ENCODE measurements at places on chromosomes 5 and 9.
A peak's percentile ranks its signal among the peaks of the same experiment; 100 is the strongest.

- no peak for DNase-seq
These were observed 2.0 kb downstream of the CXXC5 start for GRCh38 chr5:139650031-139650688.

- DNase-seq: no peak
These were observed 168.2 kb downstream of the ARHGAP26 start for GRCh38 chr5:142938266-142938880.

- DNase-seq: no peak
These were observed 32.6 kb upstream of the TMOD1 start for GRCh38 chr9:97468658-97469448.

GRCh38 chr5:113153512-113154097 is 177.0 kb downstream of the DCP2 start:
- DNase-seq: no peak

DNA sequence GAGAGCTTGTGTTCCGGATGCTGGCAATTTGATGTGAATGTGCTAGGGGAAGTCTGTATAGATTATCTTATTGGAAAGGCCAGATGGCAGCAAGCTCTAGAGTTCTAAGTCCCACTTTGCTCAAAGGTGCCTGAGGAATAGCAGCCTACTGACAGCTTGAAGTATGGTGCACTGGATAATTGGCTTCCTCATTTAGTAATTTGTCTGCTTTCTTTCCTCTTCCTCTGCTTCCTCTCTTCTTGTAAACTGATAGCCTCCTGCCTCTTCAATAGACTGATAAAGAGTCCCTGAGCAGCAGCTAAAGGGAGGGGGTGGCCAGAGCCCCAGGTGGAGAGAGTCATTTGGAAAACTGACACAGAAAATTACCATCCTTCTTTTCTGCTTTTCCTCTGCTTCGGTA is 177.3 kb downstream of the FGF1 start:
- no peak for DNase-seq

DNA sequence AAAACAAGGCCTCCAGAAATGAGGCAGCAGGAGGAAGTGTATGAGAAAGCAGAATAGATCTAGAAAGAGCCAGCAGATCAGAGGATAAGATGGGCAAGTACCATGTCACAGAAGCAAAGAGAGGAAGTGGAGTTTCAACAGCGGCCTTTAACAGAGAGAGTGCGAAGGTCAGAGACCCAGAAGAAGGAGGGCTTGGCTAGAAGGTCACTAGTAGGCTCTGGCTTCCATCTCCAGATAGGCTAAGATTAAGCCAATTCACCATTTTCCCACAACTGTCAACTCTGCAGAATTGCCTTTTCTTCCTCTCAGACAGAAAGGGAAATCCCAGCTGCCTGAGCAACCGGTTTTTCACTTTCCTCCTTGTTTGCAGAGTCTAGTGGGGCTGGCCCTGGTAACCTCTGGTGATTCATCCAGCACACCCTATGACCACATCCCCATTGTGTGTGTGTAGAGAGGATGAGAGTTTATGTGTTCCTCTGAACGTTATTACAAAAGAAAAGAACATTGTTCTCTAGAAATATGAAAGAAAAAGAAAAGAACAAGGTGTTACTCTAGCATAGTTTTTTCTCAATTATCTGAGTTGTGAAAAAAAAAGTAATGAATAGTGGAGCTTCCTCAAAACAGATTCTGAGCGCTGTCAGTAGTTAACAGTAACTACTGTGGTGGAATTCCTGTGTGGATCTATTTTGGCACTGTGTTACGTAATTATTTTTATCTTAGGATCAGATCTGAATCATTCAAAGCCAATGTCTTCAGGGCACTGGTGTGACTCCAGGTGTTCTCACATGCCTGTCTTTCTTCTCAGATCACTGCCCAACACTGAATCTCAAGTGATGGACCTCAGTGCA is 220.4 kb downstream of the ARRDC3 start:
- DNase-seq: peak; percentile 11

- DNase-seq: peak; percentile 47
These were observed at the start of gene GFPT2 for GRCh38 chr5:180353048-180353979. TSS of gene GFPT2 (minus strand) at chr5:180353336. CDS start at chr5:180353217, 119 bp downstream.

- no peak for DNase-seq
These were observed 10.8 kb downstream of the OSMR start for GRCh38 chr5:38856660-38857059.

- DNase-seq: no peak
These were observed 80.8 kb upstream of the OSMR start for GRCh38 chr5:38764937-38765391.

GRCh38 chr5:146731909-146732659 is 146.5 kb downstream of the PPP2R2B start:
- no peak for DNase-seq

- no peak for DNase-seq
These were observed 679.6 kb downstream of the MAT2B start for GRCh38 chr5:164185000-164185399.

GRCh38 chr5:132407970-132408369 is 38.5 kb downstream of the SLC22A5 start:
- DNase-seq: no peak

DNA sequence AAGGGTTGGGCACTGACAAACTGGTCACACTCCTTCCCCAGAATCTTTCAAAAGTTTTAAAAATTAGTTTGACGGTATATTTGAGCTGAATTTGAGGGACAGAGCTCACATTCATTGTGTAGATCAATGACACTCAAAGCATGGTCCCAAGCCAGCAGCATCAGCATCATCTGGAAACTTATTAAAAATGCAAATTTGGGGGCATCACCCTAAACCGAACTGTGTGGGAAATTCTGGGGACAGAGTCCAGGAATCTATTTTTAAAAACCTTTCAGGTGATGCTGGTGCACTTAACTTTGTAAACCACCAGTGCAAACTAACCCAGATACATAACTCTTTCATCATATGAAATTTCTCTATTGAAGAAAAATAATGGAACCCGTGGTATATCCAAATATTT is 58.1 kb upstream of the MTAP start:
- no peak for DNase-seq

DNA sequence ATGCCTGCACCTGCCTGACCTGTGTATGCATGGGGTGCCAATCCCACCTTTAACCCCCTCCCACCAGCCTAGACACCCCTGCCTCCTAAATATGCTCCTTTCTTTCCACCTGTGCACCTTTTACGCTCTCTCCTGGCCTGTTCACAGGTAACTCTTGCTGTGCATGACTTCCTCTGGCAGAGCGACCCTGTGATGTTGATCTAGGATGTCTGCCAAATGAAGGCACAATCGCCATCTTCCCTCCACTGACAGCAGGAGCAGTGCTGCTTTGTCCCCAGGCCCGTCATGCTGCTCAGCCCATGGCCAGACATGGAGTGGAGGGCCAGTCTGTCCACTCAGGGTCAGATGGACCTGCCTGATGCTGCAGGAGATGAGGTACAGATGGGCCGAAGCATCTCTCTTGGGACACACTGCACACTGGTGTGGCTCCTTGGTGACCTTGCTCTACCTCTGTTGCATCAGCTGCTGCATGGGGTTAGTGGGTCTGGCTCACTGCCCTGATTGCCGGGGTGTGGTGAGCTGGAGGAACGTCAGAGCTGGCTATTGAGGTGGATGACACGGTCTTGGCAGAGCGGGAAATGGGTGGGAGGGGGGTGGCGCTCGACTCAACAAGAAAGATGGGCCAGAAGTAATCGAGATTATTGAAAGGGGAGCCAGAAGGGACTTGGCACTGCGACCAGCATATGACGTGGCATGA is 101.7 kb upstream of the PITX1 start:
- no peak for DNase-seq

DNA sequence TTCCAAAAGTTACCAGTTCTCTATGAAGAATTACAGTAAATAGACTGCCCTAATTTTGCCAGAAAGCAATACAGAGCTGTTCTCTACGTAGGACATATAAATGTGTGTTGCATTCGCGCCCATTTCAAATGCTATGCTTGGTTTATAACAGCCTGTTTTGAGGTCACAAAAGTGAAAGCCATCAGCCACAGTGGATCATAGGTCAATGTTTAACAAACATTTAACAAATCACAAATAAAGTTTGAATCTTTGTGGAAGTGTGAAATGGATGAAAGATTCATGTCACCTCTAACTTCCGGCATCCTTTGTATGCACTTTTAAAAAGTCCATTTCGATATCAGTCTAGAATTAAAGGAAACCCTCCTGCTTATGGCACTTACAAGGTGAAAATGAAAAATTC is 371.3 kb downstream of the GLIS3 start:
- no peak for DNase-seq

DNA sequence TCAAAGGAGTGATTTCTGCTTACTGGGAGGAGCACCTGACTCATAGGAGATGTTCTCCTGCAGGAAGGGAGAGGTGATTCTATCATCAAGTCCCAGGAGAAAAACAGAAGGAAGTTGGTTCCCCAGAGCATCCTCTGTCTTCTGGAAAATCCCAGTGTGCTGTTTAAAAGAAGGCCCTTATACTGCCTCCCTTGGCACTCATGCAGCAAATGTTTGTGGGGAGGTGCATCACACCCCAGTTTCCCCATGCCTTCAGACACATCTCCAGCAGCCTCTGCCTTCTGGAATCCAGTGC is 63.1 kb downstream of the PPARGC1B start:
- DNase-seq: no peak

- no peak for DNase-seq
These were observed 32.4 kb downstream of the CTNNAL1 start for GRCh38 chr9:108980893-108981292.

GRCh38 chr9:114316605-114317230 is 6.2 kb upstream of the ORM1 start:
- DNase-seq: no peak

GRCh38 chr5:78518365-78519197 is 130.0 kb downstream of the LHFPL2 start:
- DNase-seq: no peak

GRCh38 chr5:124504081-124504916 is 242.1 kb downstream of the ZNF608 start:
- no peak for DNase-seq

DNA sequence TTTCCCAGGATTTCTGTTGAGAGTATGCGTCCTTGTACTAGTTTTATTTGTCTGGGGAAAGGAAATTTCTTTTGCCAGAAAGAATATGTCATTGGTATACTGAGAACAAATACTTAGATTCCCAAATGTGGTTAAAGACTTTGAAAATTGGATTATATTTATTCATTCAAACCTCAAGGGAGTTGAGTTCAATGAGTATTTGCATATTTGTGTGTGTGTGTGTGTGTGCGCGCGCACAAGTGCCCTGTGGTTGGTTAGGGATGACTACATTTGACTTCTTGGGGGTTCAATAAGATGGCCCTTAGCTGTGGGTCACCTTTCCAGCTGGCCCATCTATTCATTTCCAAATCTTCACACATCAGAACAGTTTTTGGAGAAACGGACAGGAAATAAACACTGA is 4.9 kb downstream of the RXFP3 start:
- no peak for DNase-seq

DNA sequence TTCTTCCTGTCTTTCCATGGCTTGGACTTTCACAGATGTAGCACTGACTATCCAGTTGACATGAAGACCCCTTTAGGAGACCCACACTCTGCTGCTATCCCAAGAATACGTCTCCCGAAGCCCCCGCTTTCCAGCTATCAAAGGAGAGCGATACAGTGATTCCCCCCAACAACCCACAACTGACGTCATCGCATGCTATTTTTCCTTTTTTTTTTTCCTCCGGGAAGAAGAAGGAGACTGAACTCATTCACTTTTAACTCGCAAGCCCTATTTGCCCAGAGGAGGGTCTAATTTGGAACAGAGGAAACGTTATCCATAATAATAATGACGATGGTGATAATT is 2.1 kb downstream of the PAPPA start:
- no peak for DNase-seq
